DMS79 treated with DMSO at 0.1 percent for 48 hours (cell line): ENCODE measurements at places on chromosomes 5 and 9.

- DNase-seq, result no peak
Measured at GRCh38 chr9:111056538-111056937, 18.3 kb upstream of the LPAR1 start.

GRCh38 chr5:23013395-23013998 is 160.4 kb upstream of the CDH12 start:
- no peak for DNase-seq

GRCh38 chr5:157549283-157549629 is 26.3 kb downstream of the ADAM19 start:
- DNase-seq, result no peak

DNA sequence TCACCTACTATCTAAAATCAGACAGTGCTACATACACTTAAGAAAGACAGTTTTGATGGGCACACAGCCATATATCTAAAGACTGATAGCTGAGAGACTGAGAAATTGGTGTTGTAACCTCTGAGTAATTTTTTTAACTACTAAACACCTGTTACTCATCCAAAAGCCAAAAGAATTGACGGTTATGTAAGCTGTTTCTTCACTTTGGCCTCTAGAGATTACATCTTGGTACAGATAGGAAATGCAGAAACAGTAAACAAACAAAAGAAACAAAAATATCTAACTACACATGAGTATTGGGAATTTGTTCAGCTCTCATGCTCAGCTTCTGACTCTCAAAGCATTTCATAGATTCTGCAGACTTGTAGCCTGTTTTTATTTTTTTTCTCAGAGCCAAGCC is 152.1 kb upstream of the GAS1 start:
- DNase-seq, result no peak
